ENCODE measurements at places on chromosomes 12 and 14. TPM values are rescaled to one million over a fixed set of nuclear protein-coding genes. Genes with fewer than 3 reads are reported as not detected.

DNA sequence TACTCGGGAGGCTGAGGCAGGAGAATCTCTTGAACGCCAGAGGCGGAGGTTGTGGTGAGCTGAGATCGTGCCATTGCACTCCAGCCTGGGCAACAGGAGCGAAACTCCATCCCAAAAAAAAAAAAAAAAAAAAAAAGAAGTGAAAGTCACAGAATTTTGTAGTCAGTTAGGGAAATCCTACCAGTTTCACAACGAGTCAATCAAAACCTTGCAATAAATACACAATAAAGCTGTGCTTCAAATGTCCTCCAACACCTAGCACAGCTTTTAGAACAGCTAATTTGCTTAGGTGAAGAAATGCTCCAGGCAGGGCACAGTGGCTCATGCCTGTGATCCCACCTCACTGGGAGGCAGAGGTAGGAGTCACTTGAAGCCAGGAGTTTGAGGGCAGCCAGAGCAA, 112.8 kb upstream of the ATF7IP start:
- DNase-seq: no peak
- no peaks in the 10 kb centered on the region for H3K27me3 ChIP-seq
- H3K27ac ChIP-seq: no peak overlapping the region
- H3K36me3 ChIP-seq: no peaks in the 10 kb centered on the region

ASCL1 gene
- not detected for total RNA-seq

DNA sequence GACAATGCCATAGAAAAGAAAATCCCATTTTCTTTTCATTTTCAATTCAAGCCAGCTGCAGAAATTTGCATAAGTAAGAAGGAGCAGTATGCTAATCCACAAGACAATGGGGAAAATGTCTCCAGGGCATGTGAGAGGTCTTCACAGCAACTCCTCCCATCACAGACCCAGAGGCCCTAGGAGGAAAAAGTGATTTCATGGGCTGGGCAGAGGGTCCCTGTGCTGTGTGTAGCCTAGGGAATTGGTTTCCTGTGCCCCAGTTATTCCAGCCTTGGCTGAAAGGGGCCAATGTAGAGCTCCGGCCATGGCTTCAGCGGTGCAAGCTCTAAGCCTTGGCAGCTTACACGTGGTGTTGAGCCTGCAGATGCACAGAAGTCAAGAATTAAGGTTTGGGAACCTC, 211.4 kb downstream of the CCDC59 start:
- H3K27me3 ChIP-seq: no peaks in the 10 kb centered on the region
- no peak overlapping the region for H3K4me3 ChIP-seq
- H3K27ac ChIP-seq: no peak overlapping the region
- peak; percentile 31 for DNase-seq
- H3K36me3 ChIP-seq: no peaks in the 10 kb centered on the region

- H3K4me3 ChIP-seq: no peak overlapping the region
- H3K27me3 ChIP-seq: no peaks in the 10 kb centered on the region
- no peaks in the 10 kb centered on the region for H3K36me3 ChIP-seq
- no peak overlapping the region for H3K27ac ChIP-seq
These were observed 74.4 kb downstream of the ANKS1B start for GRCh38 chr12:99910342-99910741.

- no peak overlapping the region for H3K4me3 ChIP-seq
- no peak for DNase-seq
- H3K4me1 ChIP-seq: no peaks in the 10 kb centered on the region
- H3K27me3 ChIP-seq: no peaks in the 10 kb centered on the region
These were observed 23.1 kb downstream of the SPIC start for GRCh38 chr12:101498252-101498651.
